NCI-H1092 treated with DMSO at 0.1 percent for 48 hours (cell line): ENCODE measurements at places on chromosomes 11 and 22.

DNA sequence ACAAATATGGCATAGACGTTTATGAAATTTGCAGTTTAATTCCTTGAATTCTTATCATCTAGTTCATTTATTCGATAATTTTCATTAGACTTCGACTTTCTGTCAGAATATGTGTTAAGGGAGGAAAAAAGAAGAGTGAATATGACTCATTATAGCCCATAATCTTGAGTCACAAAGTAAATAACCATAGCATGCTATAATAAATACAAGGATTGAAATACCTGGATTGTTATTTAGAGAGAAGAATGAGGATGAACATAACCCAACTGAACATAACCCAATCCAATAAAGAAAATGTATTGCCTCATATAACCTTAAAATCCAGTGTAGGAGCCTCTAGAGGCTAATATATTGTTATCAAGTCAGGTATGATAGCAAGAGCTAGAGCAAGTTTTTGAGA is 1858.3 kb upstream of the RAG2 start:
- no peak for DNase-seq

DNA sequence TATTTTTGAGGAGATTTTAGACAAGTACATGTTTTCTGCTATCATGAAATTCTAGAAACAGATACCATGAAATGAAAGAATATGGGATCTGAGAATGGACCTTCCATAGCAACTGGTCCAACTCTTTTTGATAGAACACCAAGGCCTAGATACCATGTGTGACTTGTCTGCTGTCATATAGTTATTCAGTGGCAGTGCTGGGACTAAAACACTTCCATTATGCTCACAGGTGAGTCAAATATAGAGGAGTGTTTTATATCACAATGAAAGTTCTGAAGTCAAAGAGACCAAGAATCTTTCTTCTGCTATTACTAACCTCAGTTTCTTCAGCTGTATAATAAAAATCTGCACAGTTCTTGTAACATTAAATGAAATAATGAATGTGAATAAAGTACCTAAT is 276.9 kb downstream of the DCDC1 start:
- DNase-seq: no peak

DNA sequence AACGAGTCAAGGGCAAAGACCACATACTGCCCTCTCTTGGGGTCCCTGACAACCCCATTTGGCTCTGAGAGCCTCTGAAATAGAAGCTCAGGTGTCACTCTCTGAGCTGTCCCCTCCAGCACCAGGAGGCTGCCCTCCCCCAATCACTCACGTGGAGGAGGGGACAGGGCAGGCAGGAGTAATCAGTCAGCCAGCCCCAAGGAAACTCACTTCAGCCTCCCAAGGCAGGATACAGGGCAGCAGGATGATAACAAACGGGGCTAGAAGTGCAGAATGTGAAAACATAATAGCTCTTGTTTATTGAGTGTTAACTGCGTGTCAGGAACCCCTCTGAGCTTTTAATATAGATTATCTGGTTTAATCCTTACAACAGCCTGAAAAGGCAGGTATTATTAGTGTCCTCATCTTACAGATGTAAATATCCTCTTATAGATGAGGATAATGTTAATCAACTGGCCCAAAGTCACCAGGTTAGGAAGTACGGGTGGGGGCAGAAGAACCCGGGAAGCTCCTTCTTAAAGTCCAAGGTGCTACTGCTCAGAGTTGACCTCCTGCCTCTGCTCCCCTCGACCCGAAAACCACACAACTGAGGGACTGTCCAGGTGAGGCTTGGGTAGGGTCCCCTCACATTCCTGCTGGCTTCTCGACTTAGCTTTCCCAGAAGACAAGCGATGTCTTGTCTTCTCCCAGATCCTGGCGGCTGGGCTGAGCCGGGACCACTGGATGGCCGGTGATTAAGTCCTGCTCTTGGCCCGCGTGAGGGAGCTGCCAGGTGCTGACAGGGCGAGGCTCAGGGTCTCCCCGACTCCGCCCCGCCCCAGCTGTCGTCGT is 2.7 kb downstream of the CHRM4 start:
- DNase-seq: no peak

- no peak for DNase-seq
Observed at GRCh38 chr11:34302046-34302921, 55.5 kb downstream of the ABTB2 start.

DNA sequence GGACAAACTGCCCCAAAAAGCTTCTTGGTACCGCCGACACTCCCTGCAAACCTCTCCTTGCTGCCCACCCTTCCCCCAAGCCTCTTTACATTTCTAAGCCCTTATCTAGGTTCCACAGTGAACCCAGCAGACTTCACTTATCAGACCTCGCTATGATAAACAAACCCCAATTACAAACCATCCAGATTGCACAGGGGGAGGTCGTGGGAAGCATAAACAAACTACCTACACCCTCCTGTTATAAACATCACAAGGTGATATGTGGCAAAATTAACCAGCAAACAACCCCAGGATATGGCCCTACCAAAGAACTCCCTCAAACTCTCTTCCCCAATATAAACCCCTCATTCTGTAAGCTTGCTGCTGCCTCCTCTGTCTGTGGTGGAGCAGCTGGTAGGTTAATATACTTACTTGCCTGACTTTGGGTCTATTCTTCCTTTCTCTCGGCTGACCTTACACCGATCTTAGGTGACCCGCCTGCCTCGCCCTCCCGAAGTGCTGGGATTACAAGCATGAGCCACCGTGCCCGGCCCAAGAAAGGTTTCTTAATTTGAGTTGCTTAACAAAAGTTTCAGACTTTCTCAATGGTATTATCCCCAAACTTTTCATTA is 66.0 kb upstream of the TENM4 start:
- no peak for DNase-seq

DNA sequence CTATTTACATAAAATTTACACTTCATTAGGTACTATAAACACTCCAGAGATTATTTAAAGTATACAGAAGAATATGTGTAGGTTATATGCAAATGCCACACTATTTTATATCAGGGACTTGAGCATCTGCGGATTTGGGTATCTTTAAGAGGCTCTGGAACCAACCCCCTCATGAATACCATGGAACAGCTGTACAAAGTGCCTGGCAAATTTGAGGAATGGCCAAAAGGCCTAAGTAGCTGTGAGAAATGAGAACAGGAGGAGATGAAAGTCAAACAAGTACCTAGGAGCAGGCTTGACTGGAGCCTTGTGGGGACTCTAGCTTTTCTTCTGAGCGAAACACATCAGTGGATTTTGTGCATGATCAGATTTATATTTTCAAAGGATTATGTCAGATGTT is 149.3 kb downstream of the RBFOX2 start:
- no peak for DNase-seq

- DNase-seq: no peak
Observed at GRCh38 chr11:21814169-21814568, 378.7 kb upstream of the ANO5 start.
